ENCODE measurements at places on chromosomes 3 and 15. TPM values are rescaled to one million over a fixed set of nuclear protein-coding genes. Genes with fewer than 3 reads are reported as not detected.
A peak's percentile ranks its signal among the peaks of the same experiment; 100 is the strongest.

MASP1 gene
- 1.3 TPM for total RNA-seq

PLA2G4E gene
- not detected for total RNA-seq

FILIP1L gene
- 19.8 TPM for total RNA-seq

ANKDD1A gene
- 7.2 TPM for total RNA-seq

DNA sequence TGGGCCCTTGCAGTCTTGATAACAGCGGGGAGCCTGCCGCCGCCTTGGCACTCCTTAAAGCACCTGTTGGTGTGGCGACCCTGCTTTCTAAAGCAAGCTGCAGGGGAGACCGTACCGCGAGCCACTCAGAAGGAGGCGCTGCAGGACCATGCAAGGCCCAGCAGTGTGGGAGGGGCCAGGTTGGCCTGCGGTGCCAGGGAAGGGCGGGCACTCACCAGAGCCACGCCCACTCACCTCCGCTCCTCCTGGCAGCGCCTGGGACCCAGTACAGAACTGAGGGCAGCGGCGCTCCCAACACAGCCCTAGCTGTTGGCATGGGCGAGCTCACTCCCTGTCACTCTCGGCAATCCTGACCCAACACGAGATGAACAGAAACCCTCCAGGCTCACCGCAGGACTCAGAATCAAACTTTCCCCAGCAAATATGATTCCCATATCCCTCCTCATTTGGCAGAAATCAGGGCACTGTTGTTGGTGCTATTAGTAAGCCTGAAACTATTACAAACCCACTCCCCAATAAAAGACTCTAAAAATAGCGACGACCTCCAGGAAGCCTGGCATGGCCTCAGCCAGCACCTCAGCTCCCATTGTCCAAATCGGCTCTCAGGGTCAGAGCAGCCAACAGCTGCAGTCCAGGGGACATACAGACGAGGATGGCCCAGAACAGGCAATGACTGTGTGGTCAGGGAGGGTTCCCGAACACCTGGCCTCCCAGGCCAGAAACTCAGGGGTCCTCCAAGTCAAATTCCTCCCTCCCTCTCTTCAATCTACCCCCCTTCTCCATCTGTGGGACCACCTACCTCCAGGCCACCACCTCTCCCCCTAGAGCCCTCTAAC, 77.2 kb downstream of the TBC1D2B start:
- no peak for DNase-seq
- H3K36me3 ChIP-seq = no peaks in the 10 kb centered on the region
- H3K4me1 ChIP-seq = no peaks in the 10 kb centered on the region
- no peak overlapping the region for H3K27ac ChIP-seq

DNA sequence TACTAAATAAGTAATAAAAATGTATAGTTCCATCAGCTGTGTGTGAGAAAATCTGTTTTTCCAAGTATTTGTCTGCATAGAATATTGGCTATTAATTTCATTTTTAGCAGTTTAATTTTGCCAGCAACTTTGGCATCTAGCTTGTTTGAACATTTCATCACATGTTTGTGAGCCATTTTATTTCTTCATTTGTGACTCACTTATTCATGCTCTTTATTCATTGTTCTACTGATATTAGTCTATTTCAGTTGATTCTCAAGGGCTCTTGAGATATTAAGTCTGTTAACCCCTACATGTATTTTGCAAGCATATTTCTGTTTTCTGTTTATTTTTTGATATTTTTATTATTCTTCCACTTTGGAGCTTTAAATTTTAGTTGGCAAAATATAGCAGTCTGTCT, 74.0 kb upstream of the PHLDB2 start:
- no peaks in the 10 kb centered on the region for H3K4me1 ChIP-seq
- no peak overlapping the region for H3K4me3 ChIP-seq
- no peaks in the 10 kb centered on the region for H3K36me3 ChIP-seq
- H3K27ac ChIP-seq = no peak overlapping the region

DNA sequence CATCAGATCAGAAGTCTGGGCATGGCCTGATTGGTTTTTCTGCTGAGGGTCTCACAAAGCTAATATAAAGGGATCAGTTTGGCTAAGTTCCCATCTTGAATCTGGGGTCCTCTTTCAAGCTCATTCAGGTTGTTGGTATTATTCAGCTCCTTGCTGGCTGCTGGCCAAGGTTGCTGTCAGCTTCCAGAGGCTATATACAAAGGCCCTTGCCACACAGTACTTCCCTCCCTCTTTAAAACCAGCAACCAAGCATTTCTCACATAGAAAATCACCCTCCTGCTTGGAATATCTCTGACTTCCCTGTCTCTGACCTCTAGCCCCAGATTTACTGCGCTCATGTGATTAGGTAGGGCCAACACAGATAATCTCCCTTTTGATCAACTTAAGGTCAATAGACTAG, 442.9 kb downstream of the ERC2 start:
- no peak overlapping the region for H3K4me3 ChIP-seq
- no peak overlapping the region for H3K27ac ChIP-seq
- no peaks in the 10 kb centered on the region for H3K27me3 ChIP-seq
- no peak for DNase-seq
- H3K4me1 ChIP-seq = no peaks in the 10 kb centered on the region

GRCh38 chr3:161409858-161410257, 38.5 kb upstream of the SPTSSB start:
- no peaks in the 10 kb centered on the region for H3K4me1 ChIP-seq
- DNase-seq = no peak
- H3K36me3 ChIP-seq = no peaks in the 10 kb centered on the region
- H3K27ac ChIP-seq = no peak overlapping the region

DNA sequence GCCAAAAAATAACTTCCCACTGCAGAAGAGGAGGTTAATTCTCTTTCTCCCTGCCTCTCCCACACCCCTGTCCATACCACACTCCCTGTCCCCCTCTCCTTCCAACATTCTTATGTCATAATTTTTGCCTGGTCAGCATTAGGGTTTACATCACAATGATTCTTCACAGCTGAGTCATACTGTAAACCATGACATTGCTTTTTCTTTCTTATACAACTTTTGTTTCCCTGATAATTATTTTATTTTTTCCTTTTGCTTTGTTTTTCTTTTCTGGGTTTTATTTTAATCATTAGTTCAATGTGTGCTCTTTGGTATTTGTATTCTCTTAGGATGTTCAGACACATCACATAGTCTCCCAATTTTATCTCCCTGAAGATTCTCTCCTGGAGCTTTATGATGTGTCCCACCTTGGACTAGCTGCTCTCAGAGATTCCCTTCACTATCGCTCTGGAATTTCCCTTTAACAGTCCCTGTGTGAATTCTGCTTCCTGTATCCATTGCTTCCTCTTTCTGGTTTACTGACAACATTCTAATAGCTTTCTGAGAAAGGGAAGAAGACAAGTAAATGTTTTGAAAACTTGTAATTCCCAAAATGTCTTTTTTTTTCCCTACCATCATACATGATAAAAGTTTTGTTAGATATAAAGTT, 70.7 kb downstream of the SOX2 start:
- no peak overlapping the region for H3K27ac ChIP-seq
- no peaks in the 10 kb centered on the region for H3K36me3 ChIP-seq
- no peak overlapping the region for H3K4me3 ChIP-seq

GRCh38 chr3:9583792-9584191, 30.2 kb upstream of the LHFPL4 start:
- no peak overlapping the region for H3K4me3 ChIP-seq
- H3K36me3 ChIP-seq = no peaks in the 10 kb centered on the region
- no peaks in the 10 kb centered on the region for H3K4me1 ChIP-seq
- H3K27ac ChIP-seq = no peak overlapping the region

DNA sequence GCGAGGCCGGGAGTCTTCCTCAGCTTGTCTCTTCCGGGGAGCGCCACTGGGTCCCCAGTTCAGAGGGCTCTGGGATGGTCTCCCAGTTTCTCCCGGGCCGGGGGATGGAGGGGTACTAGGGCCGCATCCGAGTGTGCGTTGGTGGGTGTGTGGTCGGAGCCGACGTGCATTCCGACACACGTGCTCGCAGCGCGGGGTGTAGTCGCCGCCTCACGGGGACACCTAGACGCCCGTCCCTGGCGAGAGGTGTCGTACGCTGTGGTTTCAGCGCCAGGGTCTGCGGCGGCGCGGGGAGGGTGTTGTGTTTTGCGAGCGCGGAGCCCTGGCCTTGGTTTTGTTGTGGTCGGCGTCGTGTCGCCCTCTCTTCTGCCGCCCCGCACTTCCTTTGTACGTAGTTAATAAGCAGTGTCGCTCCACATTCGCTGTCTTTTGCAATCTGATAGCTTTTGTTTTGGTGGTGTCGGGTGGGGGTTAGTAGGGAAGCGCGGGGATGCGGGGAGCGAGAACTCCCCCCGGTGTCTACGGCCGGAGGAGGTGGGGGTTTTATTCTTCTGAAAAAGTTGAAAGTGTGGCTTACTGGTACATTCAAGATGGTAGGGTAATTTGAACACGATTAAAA, 2.2 kb downstream of the IGF1R start:
- peak overlapping the region; percentile 90 for H3K4me3 ChIP-seq
- DNase-seq = no peak
- no peaks in the 10 kb centered on the region for H3K36me3 ChIP-seq
- no peaks in the 10 kb centered on the region for H3K4me1 ChIP-seq

GRCh38 chr3:101685870-101686307, 629 bp downstream of the RPL24 start:
- peak overlapping the region; percentile 98 for H3K27ac ChIP-seq
- peak overlapping the region; percentile 64 for H3K4me3 ChIP-seq
- H3K4me1 ChIP-seq = no peaks in the 10 kb centered on the region
- no peaks in the 10 kb centered on the region for H3K27me3 ChIP-seq

DNA sequence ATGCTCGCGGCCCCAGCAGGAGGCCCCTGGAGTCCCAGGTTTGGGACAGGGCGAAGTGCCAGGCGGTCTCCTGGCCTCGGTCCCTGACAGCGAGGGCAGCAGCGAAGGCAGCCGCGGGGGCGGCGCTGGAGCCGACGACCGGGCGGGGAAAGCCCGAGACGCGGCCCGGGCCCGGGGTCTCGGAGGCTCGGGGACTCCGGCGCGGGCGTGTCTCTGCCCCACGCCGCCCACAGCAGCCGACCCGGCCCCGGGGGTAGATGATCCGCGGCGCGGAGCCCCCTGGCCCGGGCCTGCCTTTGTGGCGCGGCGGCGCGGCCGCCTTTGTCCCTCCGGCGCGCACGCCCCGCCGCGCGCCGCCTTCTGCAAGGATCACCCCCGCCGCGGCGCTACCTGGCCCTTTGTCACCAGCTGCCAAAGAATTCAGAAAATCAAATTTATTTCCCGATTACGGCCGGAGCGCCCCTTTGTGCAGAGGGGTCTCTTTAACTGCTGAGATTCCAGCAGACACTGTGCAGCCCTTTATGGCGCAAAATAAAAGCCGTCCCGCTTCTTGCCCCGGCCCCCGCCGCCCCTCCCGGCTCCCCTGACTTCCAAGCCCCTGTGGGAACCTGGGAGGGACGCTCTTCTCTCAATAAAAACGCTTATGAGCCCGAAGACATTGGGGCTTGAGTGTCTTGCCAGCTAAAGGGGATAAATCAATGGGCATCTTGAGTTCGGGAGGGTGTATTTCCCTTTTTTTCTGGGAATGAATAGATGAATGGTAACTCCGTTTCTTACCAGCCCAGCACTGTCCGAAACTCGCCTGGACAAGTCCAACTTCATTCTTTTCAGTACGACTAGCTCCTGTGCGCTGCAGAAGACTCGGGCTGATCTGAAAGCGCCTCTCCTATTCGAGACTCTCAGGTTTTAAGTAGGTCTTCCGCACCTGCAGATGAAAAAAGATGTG, 68.4 kb downstream of the HES1 start:
- H3K27ac ChIP-seq = peak overlapping the region; percentile 86
- H3K4me3 ChIP-seq = no peak overlapping the region
- no peaks in the 10 kb centered on the region for H3K27me3 ChIP-seq
- H3K4me1 ChIP-seq = no peaks in the 10 kb centered on the region
- H3K36me3 ChIP-seq = no peaks in the 10 kb centered on the region

DNA sequence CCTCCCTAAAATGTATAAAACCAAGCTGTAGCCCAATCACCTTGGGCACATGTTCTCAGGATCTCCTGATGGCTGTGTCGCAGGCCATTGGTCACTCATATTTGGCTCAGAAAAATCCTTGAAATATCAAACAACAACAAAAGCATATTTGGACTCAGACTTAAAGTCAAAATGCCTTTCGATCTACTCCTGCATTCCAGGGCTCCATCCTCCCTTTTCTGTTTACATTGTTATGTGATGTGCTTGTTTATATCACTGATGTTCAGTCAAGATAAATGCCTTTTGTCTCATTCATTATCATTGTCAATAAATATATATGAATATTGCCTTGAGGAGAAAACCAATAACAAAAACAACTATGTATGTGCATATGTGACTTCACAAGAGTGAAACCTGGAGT, 31.7 kb downstream of the HGD start:
- DNase-seq = no peak
- H3K4me3 ChIP-seq = no peak overlapping the region
- no peaks in the 10 kb centered on the region for H3K36me3 ChIP-seq
- no peaks in the 10 kb centered on the region for H3K27me3 ChIP-seq

- DNase-seq = no peak
- H3K27ac ChIP-seq = no peak overlapping the region
- no peaks in the 10 kb centered on the region for H3K4me1 ChIP-seq
Observed at GRCh38 chr3:101902041-101902440, 52.7 kb downstream of the NFKBIZ start.

DNA sequence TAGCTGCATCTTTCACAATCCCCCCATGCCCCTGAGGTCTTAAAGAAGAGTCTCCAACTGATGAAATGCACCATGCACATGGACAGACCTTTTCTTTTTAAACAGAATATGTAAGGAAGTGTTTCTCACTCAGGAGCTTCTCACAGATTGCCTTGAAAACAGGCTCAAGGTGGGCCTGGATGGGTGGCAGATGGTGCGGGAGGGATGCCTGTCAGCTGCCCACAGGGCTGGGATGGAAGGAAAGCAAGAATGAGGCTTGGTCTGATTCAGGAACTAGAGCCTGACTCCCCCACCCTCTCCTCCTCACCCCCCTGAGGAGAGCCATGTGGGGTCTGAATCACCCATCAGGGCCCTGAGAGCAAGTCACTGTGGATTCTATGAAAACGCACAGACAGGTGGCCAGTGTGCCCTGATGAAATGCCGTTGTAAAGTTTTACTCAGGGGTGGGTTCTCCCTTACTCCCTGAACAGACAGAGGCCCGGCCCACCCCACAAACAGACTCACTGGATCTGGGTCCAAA, 67.2 kb downstream of the UMPS start:
- no peak overlapping the region for H3K4me3 ChIP-seq
- no peak overlapping the region for H3K27ac ChIP-seq
- no peaks in the 10 kb centered on the region for H3K27me3 ChIP-seq

- no peak overlapping the region for H3K27ac ChIP-seq
- no peaks in the 10 kb centered on the region for H3K27me3 ChIP-seq
- DNase-seq = no peak
- no peaks in the 10 kb centered on the region for H3K36me3 ChIP-seq
- no peaks in the 10 kb centered on the region for H3K4me1 ChIP-seq
Observed at GRCh38 chr3:19907523-19907922, 26.5 kb downstream of the EFHB start.

DNA sequence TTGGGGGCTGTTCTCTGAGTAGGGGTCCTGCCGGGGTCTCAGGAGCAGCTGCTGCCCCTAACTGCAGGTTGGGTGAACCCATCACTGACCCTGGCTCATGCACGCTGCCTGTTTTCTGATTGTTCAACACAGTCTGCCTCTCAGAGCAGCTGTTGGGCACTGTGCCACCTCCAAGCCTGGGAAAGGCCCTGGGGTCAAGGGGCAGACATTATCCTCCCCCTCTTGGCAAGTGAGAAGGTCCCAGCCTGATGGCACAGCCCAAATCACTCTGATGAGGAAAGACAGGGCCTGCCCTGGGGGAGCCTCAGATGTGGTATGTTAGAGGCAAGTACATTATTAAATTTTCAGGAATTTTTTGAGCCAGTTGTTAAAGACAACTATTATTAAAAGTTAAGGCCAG, 14.1 kb upstream of the GNAT1 start:
- no peak for DNase-seq
- no peaks in the 10 kb centered on the region for H3K27me3 ChIP-seq
- H3K4me1 ChIP-seq = no peaks in the 10 kb centered on the region
- no peak overlapping the region for H3K27ac ChIP-seq

GRCh38 chr15:58306591-58307312, 125.0 kb upstream of the LIPC start:
- H3K4me1 ChIP-seq = no peaks in the 10 kb centered on the region
- no peaks in the 10 kb centered on the region for H3K27me3 ChIP-seq

All from breast epithelium (tissue), 4 donors.